GM23338 (cell line): ENCODE measurements at places on chromosomes 11 and 22. TPM values are rescaled to one million over a fixed set of nuclear protein-coding genes. Genes with fewer than 3 reads are reported as not detected.

NECTIN1 gene
- 48.4 and 56.3 TPM in 2 replicates for total RNA-seq

OR8G1 gene
- not detected in 2 replicates for total RNA-seq

FOLH1 gene
- total RNA-seq = 0.27 and 1.5 TPM in 2 replicates

OR10D3 gene
- not detected in 2 replicates for total RNA-seq

FADS2 gene
- 354 and 392 TPM in 2 replicates for total RNA-seq
